H9 (cell line): ENCODE measurements at places on chromosomes 1 and 21. TPM values are rescaled to one million over a fixed set of nuclear protein-coding genes. Genes with fewer than 3 reads are reported as not detected.

Gene SLC30A2
- total RNA-seq, result 0.35 TPM in 2 replicates

GRCh38 chr21:8990326-8991087 lies 1530.9 kb upstream of the TPTE start:
- H3K27ac ChIP-seq, result no peak overlapping the region
- no peak overlapping the region for H3K4me3 ChIP-seq
- H3K36me3 ChIP-seq, result peaks cover 41% of the 10 kb centered on the region
- H3K27me3 ChIP-seq, result no peaks in the 10 kb centered on the region
- DNase-seq, result no peak

Gene TTC3
- total RNA-seq, result 46.5 and 48.6 TPM in 2 replicates

GRCh38 chr1:35499231-35499630 lies 58.0 kb downstream of the KIAA0319L start:
- H3K27ac ChIP-seq, result no peak overlapping the region
- no peak for DNase-seq
- no peaks in the 10 kb centered on the region for H3K27me3 ChIP-seq
- no peak overlapping the region for H3K4me3 ChIP-seq
- peaks cover 6% of the 10 kb centered on the region; the same call in 2 of the 3 replicates for H3K36me3 ChIP-seq
- H3K4me1 ChIP-seq, result no peaks in the 10 kb centered on the region

- H3K27ac ChIP-seq, result no peak overlapping the region
- H3K36me3 ChIP-seq, result peaks cover 5% of the 10 kb centered on the region
- no peaks in the 10 kb centered on the region for H3K27me3 ChIP-seq
- no peak for DNase-seq
- no peak overlapping the region for H3K4me3 ChIP-seq
- no peaks in the 10 kb centered on the region for H3K4me1 ChIP-seq
Measured at GRCh38 chr1:20983297-20983889, 193.3 kb downstream of the EIF4G3 start.

DNA sequence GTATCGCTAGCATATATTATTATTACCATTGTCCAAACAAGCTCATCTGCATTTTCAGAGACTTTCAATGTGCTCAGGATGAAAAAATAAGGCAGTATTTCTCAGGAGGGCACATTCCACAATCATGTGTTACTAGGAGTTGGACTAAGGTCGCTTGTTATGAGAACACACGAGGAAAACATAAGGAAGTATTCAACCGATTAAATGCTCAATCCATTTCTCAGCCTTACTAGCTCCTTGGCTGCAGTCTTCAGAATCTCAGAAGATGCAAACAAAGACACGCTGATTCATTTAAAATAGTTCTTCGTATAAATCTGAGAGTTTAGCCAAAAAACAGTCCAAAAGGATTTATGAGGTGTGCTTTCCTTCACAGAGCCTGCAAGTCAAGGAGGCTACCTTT lies 82.0 kb upstream of the JAK1 start:
- peaks cover 3% of the 10 kb centered on the region; the same call in 1 of the 2 replicates for H3K36me3 ChIP-seq
- H3K27me3 ChIP-seq, result no peaks in the 10 kb centered on the region
- no peaks in the 10 kb centered on the region for H3K4me1 ChIP-seq
- H3K4me3 ChIP-seq, result no peak overlapping the region

Gene SAMD13
- 0.61 and 0.97 TPM in 2 replicates for total RNA-seq

Gene KRTAP19-5
- total RNA-seq, result not detected in 2 replicates

GRCh38 chr1:153568367-153569099 lies 2.9 kb upstream of the S100A2 start:
- H3K27ac ChIP-seq, result no peak overlapping the region
- peaks cover 7% of the 10 kb centered on the region; the same call in 1 of the 2 replicates for H3K4me1 ChIP-seq
- no peaks in the 10 kb centered on the region for H3K36me3 ChIP-seq
- H3K4me3 ChIP-seq, result peak overlapping the region; percentile 27; the same call in 2 of the 3 replicates
- H3K27me3 ChIP-seq, result no peaks in the 10 kb centered on the region

Gene LCA5L
- 0.46 and 0.50 TPM in 2 replicates for total RNA-seq

Gene NPR1
- 8.6 and 8.9 TPM in 2 replicates for total RNA-seq

DNA sequence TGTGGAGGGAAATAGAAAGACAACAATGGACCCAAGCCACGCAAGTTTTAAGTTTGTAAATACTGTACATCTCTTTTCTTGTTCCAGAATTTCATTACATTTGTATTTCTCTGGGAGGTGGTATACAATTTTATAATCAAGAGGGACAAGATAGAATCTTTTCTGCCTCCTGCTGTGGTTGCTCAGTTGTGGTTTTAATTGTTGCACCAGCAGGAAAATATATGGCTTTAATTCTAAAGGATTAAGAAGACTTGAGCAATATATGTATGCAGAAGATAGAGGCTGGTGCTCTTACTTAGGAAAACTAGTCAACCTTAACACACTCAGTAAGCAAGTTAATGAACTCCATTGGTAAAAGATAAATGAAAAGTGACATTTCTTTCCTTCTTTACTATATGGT lies 19.8 kb upstream of the ASB17 start:
- no peaks in the 10 kb centered on the region for H3K4me1 ChIP-seq
- H3K27me3 ChIP-seq, result no peaks in the 10 kb centered on the region
- no peaks in the 10 kb centered on the region; the same call in 2 of the 3 replicates for H3K36me3 ChIP-seq
- no peak for DNase-seq

GRCh38 chr1:208204779-208205178 lies 39.4 kb downstream of the PLXNA2 start:
- no peaks in the 10 kb centered on the region for H3K4me1 ChIP-seq
- DNase-seq, result no peak
- H3K36me3 ChIP-seq, result no peaks in the 10 kb centered on the region
- no peak overlapping the region for H3K27ac ChIP-seq
- H3K27me3 ChIP-seq, result no peaks in the 10 kb centered on the region

Gene CCDC27
- not detected in 2 replicates for total RNA-seq

- no peak for DNase-seq
- H3K27ac ChIP-seq, result no peak overlapping the region
- H3K4me1 ChIP-seq, result no peaks in the 10 kb centered on the region
- peaks cover 8% of the 10 kb centered on the region; the same call in 2 of the 3 replicates for H3K36me3 ChIP-seq
- no peak overlapping the region for H3K4me3 ChIP-seq
Measured at GRCh38 chr21:24023402-24023801, 1583.9 kb downstream of the MRPL39 start.
